Brain pericyte (primary cell): ENCODE measurements at places on chromosomes 2 and 18.

GRCh38 chr2:125364192-125364983 is 1291.6 kb upstream of the GYPC start:
- no peak for DNase-seq

GRCh38 chr2:42905341-42906110 is 113.1 kb upstream of the HAAO start:
- no peak for DNase-seq

GRCh38 chr2:33929467-33929866 is 330.4 kb upstream of the FAM98A start:
- no peak for DNase-seq

DNA sequence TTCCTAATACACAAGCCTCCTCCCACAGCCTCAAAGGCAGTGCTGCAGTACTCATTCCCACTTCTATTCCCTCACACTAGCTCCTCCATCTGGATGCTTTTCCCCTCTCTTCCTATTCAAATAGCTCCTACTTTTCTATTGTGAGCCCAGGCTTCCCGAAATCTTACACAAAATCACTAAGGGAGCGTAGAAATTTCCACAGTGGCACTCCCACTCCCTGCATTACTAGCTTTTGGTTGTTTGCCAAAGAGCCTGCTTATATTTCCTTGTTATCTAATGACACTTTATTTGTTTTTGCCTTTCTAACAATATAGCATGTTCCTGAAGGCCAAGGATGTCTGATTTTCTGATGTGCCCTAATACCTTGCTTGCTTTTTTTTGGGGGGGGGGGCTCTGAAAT is 10.9 kb downstream of the EPAS1 start:
- DNase-seq = no peak

- no peak for DNase-seq
These were observed 20.8 kb upstream of the CIDEA start for GRCh38 chr18:12233378-12233777.

DNA sequence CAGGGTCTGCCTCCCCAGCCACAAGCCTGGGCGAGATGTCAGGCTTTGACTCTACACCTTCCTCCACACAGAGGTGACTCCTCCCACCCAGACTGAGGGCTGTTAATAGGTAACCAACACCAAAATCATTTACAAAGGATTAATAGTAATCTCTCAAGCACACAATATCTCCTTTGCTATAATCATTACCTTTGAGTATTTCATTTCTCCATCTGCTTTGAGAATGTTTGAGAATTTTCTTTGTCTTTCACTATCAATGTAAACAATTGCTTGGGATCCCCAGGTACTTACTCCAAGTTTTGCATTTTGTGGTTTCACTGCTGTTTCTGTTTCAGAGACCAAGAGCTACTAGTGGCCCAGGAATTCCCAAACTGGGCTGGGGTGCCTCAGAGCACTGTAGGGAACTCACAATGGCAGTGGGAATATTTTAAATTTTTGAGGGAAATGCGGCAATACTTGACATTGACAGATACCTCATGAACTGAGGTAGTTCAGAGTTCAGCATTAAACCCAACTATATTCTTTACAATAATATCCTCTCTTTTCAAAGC is 166.4 kb upstream of the MGAT5 start:
- DNase-seq = no peak
